ENCODE measurements at places on chromosomes 11 and 22. TPM values are rescaled to one million over a fixed set of nuclear protein-coding genes. Genes with fewer than 3 reads are reported as not detected.
A peak's percentile ranks its signal among the peaks of the same experiment; 100 is the strongest.

SCT gene
- total RNA-seq, result not detected

PIH1D2 gene
- total RNA-seq, result 2.0 TPM

OOSP4A gene
- total RNA-seq, result not detected

LDLRAD3 gene
- total RNA-seq, result 39.2 TPM

ZNF214 gene
- 3.1 TPM for total RNA-seq

C11orf71 gene
- total RNA-seq, result 3.9 TPM

SULT4A1 gene
- not detected for total RNA-seq

VPREB1 gene
- not detected for total RNA-seq

- DNase-seq, result peak; percentile 39
These were observed 164.0 kb upstream of the SYT13 start for GRCh38 chr11:45450189-45450588.

DNA sequence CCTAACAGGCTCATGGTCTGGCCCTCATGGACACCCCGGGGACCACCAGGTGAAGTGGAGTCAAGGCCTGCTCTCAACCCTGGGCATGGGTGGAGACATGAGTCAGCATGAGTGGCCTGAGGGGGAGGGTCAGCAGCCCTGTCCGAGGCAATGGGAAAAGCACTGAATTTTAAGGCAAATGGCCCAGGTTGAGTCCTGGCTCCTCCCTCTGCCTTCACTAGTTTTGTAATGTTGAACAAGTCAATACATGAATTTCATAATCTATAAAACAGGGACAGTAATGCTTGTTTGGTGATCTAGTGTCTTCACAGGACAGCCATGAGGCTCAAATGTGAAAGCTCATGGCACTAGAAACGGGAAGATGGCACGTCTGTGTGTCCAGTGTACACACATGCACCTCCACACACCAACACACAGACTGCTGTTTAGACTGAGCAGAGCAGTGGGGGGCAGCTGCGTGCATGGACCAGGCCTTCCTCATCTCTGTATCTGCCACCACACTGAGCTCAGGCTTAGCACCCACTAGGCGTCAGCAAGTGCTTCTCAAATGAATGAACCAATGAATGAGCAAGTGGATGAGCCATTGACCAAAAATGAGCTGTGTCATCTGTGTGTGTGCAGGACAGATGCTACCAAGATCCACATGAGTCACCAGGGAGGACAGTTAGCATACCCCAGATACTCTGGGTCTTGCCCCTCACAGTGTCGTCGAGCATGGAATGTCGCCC, 63.4 kb downstream of the NRXN2 start:
- DNase-seq, result peak; percentile 79

- DNase-seq, result no peak
These were observed 13.0 kb upstream of the MALAT1 start for GRCh38 chr11:65485920-65486219.

GRCh38 chr22:37734964-37735451, 38.2 kb downstream of the TRIOBP start:
- DNase-seq, result no peak

DNA sequence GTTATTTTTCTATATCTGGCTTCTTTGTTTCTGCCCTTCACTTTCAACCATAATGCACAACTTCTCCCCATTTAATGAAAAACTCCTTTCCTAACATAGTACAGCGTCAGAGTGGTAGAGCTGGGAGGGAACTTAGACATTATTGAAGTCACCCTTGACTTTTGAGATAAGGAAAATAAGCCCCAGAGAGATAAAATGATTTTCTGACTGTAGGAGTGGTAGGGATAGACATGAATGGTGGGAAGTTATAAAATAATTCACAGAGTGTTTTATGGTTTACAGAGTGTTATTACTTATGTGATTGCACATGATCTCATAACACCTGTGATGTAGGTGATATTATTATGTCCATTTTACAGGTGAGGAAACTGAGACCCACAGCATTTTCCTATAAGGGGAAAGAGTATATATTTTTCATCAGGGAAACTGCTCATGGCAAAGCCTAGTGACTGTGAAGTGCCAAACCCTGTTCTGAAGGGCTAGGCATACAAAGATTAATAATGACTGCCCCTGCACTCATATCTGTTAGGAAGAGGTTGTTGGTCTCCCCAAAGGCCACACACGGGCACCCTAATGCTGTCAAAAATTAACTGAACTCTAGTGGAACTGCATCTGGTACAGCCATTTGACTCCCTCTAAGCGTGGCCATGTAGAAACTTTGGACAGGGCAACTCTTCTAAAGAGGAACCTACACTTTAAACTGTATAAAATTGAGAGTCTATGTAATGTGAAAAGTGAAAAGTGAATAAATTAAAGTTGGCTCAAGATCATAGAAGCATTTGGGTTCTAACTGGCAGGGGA, 61.1 kb upstream of the PICALM start:
- DNase-seq, result no peak

DNA sequence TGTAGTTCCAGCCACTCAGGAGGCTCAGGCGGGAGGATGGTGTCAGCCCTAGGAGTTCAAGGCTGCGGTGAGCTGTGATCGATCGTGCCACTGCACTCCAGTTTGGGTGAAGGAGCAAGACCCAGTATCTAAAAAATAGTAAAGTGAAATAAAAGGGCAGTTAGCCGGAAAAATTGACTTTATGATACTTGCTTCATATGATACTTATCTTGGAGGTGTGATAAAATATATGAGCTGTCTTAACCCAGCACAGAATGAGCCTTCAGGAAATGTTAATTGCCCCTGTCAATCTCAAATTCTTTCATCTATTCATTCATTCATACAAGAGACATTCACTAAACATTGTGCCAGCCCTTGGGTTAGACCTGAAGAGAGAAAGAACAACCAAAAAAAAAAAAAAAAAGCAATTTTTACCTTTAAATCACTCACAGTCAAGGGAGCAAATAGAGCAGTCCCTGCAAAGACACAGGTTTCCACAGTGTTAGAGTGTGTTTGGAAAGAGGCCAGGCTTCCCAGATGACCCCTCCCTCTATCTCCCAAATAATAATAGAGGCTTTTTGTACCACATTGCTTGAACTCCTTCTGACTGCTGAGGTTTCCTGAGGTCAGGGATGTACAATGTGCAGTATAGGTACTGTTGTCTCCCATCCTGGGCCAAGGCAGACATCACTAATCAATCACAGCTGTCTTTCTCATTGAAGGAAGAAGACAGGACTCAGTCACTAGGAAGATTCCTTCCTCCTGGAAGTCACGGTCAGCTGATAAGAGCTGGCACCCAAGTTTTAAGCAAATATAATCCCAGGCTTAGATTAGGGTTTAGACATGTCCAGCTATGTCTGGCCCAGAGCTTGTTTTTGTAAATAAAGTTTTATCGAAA, 454.6 kb downstream of the MIAT start:
- no peak for DNase-seq

- DNase-seq, result no peak
These were observed 1.7 kb downstream of the ANKK1 start for GRCh38 chr11:113389272-113389671.

DNA sequence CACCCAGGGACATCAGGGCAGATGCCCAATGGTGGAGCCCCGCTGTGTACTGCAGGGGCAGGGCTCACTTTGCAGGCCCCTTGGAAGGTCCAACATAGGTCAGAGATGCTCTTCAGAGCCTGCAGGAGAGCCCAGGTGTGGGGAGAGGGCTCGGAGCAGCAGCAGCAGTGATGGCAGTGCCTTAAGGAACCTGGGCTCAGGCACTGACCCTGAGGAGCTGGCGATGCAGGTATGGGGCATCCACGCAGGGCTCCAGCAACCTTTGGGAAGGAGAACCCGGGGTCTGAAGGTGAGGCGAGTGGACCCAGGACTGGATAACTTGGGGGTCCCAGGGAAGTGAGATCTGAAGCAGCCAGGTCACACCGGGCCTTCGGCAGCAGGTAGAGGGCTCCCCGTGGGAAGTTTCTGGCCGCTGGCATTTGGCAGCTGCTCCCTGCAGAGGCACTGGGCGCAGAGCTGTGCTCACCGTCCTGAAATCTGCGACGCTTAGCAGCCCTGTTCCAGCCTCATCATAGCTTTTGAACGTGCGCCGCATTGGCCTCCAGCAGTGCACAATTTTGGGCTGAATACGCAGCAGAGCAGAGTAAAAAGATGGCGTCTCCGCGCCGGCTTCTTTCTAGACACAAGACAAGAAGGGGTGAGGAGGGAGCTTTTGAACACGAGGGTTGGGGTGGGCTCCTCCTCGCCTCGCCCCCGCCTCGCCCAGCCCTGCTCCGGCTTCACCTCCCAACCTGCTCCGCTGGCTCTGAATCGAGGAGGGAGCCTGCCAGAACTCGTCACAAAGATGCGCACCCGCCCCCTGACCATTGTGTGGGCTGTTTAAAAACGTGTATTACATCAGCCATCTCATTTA, 118.8 kb downstream of the MPPED1 start:
- no peak for DNase-seq

DNA sequence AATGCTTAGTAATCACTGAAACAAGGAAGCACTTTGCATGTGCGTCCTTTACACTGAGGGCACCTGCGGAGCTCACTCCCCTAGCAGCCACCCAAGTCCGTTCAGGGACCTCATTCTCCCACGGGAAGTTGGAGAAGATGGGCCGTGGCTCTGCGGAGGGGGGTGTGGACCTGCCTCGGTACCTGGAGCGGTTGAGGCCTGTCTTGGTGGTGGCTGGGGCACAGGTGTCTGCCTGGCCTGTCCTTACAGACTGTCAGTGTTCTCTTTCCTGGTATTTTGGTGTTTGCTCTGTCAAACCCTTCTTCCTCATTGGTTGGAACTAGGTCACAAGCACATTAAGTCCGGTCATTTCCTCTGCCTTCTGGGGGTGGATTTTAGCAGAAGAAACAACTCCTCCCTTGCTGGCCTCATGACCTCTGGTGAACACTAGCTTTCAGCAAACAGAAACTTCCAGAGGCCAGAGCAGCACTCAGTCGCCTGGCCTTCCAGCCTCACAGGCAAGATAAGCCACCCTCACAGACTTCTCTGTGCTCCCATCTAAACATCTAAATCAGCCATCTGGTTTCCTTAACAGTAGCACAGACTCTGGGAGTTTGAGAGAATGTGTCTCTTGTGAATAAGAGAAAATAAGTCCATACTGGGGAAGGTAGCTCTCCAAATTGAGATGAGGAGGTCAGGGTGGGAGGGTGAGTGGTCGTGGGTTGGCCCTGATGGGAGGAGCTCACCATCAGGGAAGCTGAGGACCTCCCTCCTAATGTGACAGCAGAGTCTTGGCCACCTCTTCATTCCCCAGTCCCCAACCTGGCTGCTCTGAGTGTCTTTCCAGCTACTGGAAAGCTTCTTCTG, 8.6 kb downstream of the SNAP29 start:
- DNase-seq, result no peak

- DNase-seq, result no peak
These were observed 1.7 kb upstream of the LARGE2 start for GRCh38 chr11:45920531-45921477.

DNA sequence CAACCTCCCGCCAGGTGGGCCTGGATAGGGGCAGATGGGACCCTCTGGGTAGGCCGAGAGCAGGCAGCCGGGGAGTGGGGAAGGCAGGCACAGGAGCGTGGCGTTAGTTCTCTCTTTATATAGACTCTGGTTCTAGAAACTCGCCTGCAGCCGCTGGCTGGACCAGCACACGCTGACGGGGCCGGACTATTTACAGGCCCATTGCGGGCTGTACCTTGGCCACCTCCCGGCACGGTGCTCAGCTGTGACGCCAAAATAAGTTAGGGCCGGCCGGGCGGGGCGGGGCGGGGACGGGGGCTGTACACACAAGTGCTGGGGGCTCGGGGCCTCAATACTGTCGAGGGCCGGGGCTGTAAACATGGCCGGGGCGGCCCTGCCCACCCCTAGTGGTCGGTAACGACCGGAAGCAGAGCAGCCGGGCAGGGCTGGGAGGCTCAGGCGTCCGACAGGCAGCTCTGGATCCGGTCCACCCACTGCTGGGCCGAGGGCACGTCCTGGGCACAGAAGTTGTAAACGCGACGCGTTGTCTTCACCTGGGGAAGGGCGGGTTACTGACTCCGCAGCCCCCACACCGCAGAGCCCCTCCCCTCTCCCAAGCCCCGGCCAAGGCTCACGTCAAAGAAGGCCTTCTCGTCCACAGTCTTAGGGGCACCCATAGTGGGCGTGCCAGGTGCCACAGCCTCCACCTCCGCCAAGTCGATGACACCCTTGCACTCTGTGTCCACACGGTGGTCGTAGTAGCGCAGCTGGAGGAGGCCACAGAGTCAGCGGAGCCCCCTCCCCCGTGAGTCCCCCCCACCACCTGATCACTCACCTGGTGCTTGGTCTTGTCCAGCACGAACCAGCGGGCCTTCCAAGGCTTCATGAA, 27.9 kb downstream of the SBF1 start:
- no peak for DNase-seq

DNA sequence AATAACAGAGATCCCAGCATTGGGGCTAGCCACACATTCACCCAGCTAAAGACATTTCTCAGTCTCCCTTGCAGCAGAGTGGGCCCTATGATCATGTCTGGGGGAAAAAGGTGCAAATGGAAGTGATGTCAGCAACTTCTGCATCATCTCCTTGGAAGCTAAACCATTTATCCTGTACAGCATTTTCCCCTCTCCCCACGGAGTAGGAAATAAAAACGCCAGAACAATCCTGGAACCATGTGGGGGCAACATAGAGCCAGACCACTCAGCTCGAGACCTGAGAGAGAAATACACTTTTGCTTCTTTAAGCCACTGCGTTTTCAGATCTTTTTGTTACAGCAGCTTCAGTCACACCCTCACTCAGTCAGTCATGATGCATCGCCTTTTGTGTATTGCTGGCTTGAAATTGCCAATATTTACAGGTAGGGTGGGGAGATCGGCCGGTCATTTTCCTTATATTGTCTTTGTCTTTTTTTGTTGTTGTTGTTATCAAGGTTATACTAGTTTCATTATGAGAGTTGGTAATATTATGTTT, 9.1 kb upstream of the RAC2 start:
- no peak for DNase-seq

DNA sequence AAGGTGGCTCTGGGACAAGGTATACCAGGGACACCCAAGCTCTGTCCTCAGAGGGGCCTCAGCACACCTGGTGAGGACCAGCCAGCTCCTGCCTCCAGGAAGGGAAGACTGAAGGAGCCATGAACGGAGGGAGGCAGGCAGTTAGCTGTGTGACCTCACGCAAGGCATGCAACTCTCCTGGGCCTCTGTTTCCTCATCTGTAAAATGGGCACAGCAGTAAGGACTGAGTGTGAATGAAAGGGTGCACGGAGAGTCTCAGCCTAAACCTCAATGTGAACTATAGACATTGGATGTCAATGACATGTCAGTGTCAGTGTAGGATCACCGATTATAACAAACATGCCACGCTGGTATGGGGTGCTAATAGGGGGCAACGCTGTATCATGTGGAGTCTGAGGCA, 18.4 kb downstream of the PGA5 start:
- DNase-seq, result no peak

DNA sequence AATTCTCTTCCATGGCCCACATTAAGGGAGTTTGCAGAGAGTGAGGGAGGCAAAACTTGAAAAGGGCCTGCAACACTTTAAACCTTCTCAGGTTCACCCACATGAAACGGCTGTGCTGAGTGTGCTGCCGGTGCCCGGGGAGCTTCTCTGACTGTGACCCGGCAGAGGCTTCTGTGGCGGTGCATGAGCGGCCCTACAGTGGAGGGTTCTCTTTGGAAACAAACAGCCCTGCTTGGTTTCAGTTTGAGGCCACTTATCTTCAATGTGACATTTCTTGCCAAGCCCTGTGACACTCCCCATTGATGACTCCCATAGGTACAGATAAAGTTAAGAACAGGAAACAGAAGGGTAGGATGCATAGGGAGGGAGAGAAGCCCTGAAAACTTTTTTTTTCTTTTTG, 31.8 kb downstream of the FAM118A start:
- DNase-seq, result no peak

Measured in MCF 10A (cell line).